CMK (cell line): ENCODE measurements at places on chromosomes 5 and 9.

- no peak for DNase-seq
Observed at GRCh38 chr9:87578625-87579024, 81.0 kb downstream of the DAPK1 start.

GRCh38 chr9:131880833-131881583 lies 141.1 kb upstream of the RAPGEF1 start:
- no peak for DNase-seq

DNA sequence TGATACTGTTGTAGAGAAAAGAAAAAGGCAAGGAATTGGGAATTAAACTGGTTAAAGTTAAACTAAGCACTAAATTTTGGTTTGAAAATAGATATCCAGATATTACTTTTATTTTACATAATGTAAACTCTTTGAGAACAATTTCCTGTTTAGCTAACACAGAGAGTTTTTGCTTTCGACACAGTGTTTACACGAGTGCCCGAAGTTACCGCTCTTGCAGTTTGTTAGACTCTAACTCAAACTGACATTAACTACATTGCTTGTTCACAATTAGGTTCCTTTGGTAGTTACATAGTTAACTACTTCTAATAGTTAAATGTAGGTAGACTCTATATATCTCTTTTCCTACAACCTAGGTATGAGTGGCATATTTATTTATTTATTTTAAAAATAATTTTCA lies 117.1 kb upstream of the CHD1 start:
- no peak for DNase-seq

DNA sequence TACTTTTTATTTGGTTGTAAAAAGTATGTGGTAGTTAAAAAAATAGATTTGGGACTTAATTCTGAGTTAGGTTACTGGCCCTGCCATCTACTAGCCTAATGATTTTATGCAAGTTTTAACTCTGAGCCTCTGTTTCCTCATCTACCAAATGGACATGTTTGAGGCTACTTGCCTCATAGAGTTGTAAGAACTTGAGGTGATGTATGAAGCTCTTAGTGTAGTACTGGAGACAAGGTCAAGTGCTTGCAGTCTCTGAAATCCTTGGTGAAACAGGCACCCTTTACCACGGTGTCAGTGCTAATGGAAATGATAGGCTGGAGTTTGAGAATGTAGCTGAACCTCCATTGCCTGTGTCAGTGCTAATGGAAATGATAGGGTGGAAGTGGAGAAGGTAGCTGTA lies 15.3 kb downstream of the GPR107 start:
- DNase-seq = no peak

DNA sequence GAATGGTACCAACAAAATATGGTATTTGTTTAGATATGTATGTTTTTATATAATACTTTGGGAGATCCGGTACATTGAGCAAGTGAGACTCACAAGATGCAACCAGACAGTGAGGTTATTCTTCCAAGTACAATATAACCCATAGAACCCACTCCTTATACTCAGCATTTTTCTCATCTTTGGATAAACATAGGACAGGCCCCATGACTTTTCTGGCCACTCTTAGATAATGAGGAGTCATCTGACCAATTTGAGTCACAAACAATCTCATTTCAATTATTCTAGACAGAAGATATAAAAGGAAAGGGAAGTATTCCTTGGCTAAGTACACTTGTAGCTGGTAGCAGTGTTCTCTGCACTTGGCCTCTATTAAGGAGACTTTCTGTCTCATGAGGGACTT lies 150.2 kb downstream of the SGCD start:
- DNase-seq = no peak

DNA sequence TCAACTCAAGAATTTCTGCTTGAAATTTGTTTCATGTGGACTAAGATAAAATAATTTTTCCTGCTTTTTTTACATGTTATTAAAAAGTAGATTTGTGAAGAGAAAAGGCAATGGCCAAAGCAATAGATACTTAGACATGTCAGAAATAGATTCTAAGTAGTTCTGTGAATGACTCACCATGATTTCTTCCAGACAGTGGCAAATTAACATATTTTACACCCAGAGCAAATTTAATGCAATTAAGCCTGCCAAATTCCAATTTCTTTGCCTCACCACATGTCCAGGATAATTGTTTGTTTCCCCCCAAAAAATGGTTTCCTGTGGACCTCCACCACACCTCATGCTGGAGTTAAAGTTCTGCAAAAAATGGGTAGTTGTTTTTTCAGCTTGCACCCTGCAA lies 651.4 kb downstream of the CETN3 start:
- DNase-seq = no peak

- DNase-seq = no peak
Observed at GRCh38 chr9:91885746-91886413, 64.1 kb downstream of the ROR2 start.

DNA sequence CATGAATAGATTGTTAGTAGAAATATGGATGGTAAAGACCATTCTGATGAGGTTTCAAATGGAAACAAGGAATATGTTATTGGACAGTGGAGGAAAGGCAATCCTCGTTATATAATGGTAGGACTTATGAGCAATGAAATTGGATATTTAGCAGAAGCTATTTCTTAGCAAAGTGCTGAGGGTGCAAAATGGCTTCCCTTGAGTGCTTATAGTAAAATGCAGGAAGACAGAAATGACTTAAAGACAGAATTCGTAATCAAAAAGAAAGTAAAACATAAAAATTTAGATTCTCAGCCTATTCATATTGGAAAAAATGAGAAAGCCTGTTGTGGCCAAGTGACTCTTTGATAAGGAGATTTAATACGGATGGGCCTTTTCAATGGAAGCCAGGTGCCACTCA lies 102.1 kb upstream of the ADRA1B start:
- no peak for DNase-seq
